ENCODE measurements at places on chromosomes 1 and 21.

DNA sequence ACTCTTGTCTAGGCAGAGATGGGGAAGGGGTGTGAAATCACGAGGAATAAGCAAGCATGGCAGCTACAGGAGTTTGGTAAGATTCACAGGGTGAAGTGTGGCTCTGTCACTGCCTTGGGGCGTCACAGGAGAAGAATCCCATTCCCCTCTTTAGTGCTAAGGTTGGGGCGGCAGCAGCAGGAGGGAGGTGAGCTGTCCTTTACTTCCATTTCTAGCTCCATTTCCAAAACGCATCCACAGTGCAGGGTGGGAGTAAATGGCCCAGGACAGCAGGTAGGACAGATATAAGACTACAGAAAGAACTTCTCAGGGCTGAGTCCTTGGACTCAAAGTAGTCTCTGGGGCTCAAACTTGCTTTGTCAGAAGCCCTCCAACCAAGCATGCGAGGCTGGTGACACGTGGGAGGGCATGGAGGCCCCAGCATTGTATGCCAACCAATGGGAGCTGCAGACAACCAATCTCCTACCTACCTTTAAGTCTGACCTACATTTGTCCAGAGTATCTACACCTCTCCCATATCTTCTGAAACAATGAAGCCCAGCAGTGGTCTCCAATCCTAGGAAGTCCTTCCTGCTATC is 8.5 kb downstream of the MEF2D start:
- no peak for DNase-seq

GRCh38 chr1:221775206-221775605 is 33.3 kb upstream of the DUSP10 start:
- no peak for DNase-seq

DNA sequence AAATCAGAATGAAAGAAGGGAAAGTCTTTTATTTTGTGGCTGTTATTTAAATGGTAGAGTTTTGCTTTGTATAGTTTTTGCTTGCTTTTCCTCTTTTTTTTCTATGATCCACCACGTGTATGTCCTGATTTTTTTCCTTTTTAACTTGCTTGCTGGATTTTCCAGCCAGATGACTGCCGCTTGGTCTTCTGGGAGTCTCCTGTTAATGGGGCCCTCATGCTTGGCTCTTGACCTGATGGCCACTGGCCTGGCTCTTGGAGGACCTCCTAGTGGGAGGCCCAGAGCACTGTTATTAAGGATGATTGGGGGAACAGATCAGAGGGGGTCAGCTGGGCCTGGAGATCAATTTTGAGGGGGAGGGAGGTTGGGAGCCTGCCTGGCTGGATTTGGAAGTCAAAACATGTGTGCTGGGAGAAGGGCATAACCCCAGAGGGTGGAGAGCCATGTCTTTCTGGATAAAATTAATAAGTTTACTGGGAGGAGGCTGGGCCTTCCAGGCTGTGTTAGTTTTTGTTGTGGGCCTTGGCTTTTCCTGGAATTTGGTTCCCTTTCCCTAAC is 1.2 kb downstream of the FGGY start:
- DNase-seq, result no peak

GRCh38 chr1:181173761-181174447 is 85.4 kb downstream of the IER5 start:
- DNase-seq, result no peak

- DNase-seq, result no peak
These were observed 56.7 kb downstream of the PLPP3 start for GRCh38 chr1:56522680-56523079.

DNA sequence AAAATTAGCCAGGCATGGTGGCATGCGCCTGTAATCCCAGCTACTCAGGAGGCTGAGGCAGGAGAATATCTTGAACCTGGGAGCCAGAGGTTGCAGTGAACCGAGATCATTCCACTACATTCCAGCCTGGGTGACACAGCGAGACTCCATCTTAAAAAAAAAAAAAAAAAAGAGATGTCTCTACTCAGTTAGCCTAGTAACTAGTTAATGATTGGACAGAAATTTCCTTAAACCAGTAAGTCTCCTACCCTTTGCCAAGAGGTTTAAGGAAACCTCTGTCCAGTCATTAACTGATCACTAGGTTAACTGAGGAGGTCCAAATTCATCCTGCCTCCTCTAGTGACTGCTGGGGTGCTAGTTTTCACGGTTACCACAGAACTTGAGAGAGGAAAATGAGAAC is 143.9 kb upstream of the UBE2U start:
- no peak for DNase-seq

- DNase-seq, result no peak
These were observed 46.6 kb downstream of the KIAA0040 start for GRCh38 chr1:175145899-175146528.

GRCh38 chr21:44696572-44696971 is 400 bp upstream of the KRTAP10-12 start:
- no peak for DNase-seq

DNA sequence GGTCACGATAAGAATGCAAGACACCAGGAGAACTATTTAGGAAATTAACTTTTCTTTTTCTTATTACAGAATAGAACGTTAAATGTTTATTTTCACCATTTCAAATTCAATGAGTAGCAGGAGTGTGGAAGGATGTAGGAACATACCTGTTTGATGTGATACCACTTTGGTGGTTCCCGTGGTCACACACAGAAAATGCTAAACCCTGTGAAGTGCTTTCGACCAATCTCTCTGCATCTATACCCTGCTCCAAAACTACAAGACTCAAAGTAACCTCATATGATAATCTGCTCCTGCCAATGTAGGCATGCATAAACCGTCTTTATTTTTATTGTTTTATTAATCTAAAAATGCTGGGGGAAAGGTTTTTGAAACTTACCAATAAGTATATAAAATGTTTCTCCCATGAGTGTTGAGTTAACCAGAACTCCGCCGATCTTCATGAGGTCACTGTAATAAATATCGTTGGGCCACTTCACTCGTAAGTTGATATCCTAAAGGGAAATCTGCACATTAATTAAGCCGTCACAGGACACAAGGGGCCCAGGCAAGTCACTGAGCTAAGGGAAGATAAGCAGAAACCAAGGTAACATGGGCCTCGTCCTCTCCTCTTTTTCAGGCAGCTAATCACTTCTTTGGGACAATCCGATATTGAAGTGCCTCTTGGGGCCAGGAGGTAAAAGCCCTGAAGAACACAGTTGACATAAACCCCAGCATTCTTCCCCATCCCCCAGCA is 60.6 kb downstream of the SIM2 start:
- no peak for DNase-seq

DNA sequence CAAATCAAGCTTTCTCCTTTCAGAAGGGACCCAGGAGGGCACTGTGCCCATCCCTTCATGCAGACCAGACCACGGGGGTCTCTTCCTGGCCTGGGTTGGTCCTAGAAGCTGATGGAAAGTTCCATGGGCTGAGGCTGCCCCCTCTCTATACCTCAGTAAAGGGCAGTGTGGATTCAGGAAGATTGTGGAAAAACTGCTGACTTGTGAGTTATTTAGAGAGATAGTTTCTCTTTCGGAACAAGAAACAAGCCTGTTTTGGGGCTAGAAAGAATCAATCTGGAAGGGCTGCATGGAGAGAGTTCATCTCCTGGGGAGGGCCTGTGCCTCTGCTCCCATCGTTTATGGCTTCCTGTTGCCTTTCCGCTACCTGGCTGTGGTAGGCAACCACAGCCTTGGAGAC is 803 bp downstream of the CHIT1 start:
- no peak for DNase-seq

DNA sequence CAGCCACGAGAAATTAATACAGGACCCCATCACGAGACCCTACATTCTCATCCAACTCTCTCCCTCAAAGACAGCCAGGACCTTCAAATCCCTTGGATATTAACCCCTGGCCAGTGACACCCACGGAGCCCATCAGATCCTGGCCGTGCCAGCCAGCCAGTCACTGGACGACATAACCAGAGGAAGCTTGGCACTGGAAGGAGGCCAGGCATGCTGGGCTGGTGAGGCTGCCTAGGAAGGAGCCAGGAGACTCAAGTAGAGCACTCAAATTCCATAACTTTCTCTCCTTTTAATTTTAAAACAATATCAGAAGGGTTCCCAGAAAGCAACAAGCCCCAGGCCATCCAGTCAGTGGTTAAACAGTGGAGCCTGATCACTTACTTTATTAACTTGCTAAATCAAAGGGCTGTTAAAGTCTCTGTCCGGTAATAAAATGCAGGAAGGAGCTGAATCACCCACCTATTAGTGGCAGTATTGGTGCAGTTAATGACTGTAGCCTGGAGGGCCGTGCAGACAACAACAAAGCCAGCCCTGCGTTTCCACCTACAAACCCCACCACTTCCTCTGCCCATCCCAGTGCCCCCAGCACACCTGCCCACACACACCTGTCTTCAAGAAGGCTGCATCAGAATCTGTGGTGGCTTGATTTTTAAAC is 78.0 kb downstream of the HIVEP3 start:
- DNase-seq, result no peak

DNA sequence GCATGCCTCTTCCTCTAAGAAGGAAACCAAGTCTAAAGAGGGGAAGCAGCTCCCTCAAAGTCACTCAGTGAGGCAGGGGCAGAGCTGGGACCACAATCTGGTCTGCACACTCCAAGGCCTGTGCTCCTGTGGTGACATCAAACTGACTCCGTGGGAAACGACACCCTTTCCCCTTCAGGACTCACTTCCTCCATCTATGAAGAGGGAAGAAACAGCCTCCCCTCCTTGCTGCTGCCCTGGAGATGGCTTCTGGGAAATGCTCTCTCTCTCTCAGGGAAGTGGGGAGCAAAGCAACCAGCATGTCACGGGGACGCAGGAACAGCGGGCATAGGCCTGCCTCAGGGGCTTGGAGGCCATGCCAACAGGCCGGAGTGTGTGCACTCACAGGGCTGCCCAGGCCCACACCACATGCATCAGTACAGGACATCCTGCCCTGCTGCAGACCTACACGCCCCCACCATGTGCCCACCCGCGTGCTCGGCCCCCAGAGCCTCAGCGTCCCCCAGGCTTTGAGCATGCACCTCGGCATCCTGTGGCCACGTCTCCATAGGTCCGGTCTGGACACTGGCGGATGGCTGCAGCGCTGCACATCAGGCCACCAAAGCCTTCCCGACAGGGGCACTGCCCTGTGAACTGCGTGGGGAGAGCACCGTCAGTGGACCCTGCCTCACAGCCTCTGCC is 25.7 kb downstream of the LAMB3 start:
- no peak for DNase-seq

DNA sequence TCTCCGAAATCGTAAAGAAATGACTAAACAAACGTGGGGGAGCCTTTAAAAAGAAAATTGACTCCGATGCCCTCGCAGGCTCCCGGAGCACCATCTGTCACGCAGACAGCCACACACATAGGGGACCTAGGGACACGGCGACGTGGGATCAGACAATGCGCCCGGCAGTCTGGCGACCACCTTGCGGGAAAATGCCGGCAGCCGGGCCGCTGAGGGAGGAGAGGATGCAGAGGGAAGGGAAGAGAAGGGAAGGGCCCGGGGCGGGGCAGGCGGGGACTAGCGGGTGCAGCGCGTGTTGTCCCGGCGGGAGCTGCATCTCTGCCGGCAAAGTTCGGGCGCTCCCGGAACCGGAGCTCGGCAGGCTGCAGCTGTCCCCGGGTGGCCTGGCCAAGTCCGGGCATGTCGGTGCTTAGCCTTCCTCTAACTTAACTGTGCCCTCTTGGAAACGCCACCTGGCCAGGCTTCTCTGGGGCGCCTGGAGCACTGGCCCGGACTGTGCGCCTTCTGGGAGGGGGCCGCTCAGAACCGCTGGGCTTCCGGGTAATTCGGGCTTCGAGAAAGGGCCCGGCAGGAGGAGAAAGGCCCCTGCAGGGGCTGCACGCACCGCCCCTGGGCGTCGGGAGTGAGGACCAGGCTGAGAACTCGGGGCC is 1.8 kb downstream of the NHLH2 start:
- DNase-seq, result peak; percentile 41

DNA sequence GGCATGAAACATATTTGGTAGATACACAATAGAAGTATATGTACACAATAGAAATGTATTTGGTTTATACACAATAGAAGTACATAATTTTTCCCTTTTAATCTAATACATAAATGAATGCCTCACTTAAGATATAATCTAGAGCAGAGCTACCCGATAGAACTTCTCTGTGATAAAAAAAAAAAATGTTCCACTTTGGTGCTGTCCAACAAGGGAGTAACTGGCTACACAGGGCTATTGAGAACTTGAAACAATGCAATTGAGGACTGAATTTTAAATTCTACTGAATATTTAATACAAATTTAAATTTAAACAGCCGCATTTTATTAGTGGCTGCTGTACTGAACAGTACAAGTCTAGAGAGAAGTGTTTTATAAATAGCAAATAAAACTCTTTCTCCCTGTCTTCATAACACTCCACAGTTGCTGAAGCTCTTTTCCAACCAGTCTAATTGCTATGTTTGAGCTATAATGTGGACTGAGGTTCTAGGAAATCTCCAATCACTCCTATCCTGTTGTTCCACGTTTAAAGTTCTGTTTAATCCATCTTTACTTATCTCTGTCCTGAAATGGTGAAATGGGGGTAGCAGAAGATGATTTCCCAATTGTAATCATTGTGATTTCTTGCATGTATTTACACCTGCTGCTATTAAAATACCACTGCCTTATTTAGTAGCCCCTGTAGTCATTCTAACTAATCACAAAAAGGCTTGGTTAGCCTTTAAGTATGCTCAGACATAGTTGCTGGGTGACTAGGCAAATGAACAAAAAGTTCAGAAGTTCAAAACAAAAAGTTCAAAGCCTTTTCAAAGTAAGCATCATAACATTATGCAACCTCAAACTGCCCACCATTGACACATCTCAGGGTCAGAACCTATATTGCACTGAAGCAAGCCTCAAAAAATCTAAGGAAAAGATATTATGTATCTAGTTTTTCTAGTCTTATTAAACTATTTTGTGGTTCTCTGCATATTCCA is 192.3 kb upstream of the C1orf87 start:
- no peak for DNase-seq

DNA sequence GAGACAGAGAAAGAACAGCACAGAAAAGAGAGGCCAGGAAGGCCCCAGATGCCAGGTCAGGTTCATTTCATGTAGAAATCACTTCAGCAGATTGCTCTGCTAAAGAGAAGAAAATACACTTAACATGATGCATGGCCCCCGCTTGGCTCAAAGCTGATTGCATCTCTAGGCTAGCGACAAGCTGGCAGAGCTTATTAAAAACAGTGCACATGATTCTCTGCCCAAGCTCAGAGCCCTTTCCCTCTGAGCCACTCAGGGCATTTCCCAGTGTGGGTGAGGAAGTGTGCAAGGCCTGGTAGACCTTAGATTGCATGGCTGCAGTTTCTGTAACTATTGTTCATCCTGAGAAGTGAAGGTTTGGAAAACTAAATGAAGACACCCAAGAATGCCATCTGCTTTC is 3.3 kb upstream of the CAPN9 start:
- no peak for DNase-seq

GRCh38 chr1:35574655-35575415 is 1.7 kb downstream of the TFAP2E start:
- no peak for DNase-seq

- DNase-seq, result no peak
These were observed 4.1 kb downstream of the EFHD2 start for GRCh38 chr1:15413563-15414444.

- DNase-seq, result no peak
These were observed 38.7 kb downstream of the GFI1 start for GRCh38 chr1:92447976-92448375.

- no peak for DNase-seq
These were observed 1.0 kb downstream of the ARID1A start for GRCh38 chr1:26696654-26697430.

GRCh38 chr21:15289896-15290841 is 225.4 kb upstream of the NRIP1 start:
- DNase-seq, result peak; percentile 74

All from A673 (cell line).